ENCODE measurements at places on chromosomes 12 and 14. TPM values are rescaled to one million over a fixed set of nuclear protein-coding genes. Genes with fewer than 3 reads are reported as not detected.

- H3K27me3 ChIP-seq: no peaks in the 10 kb centered on the region
- H3K36me3 ChIP-seq: peaks cover 14% of the 10 kb centered on the region
- H3K4me3 ChIP-seq: no peak overlapping the region
- no peak overlapping the region for H3K27ac ChIP-seq
- DNase-seq: no peak
- no peaks in the 10 kb centered on the region for H3K4me1 ChIP-seq
Measured at GRCh38 chr12:120515496-120515895, 13.5 kb downstream of the COQ5 start.

- H3K36me3 ChIP-seq: peaks cover 2% of the 10 kb centered on the region
- no peak for DNase-seq
- H3K4me3 ChIP-seq: no peak overlapping the region
- peaks cover 9% of the 10 kb centered on the region for H3K27me3 ChIP-seq
- H3K4me1 ChIP-seq: no peaks in the 10 kb centered on the region
Measured at GRCh38 chr14:105123064-105123665, 45.4 kb downstream of the JAG2 start.

- peaks cover 77% of the 10 kb centered on the region for H3K36me3 ChIP-seq
- H3K27me3 ChIP-seq: no peaks in the 10 kb centered on the region
- H3K4me3 ChIP-seq: no peak overlapping the region
- no peak overlapping the region for H3K27ac ChIP-seq
- H3K4me1 ChIP-seq: peaks cover 7% of the 10 kb centered on the region
Measured at GRCh38 chr14:70338550-70338949, 20.9 kb downstream of the COX16 start.

DNA sequence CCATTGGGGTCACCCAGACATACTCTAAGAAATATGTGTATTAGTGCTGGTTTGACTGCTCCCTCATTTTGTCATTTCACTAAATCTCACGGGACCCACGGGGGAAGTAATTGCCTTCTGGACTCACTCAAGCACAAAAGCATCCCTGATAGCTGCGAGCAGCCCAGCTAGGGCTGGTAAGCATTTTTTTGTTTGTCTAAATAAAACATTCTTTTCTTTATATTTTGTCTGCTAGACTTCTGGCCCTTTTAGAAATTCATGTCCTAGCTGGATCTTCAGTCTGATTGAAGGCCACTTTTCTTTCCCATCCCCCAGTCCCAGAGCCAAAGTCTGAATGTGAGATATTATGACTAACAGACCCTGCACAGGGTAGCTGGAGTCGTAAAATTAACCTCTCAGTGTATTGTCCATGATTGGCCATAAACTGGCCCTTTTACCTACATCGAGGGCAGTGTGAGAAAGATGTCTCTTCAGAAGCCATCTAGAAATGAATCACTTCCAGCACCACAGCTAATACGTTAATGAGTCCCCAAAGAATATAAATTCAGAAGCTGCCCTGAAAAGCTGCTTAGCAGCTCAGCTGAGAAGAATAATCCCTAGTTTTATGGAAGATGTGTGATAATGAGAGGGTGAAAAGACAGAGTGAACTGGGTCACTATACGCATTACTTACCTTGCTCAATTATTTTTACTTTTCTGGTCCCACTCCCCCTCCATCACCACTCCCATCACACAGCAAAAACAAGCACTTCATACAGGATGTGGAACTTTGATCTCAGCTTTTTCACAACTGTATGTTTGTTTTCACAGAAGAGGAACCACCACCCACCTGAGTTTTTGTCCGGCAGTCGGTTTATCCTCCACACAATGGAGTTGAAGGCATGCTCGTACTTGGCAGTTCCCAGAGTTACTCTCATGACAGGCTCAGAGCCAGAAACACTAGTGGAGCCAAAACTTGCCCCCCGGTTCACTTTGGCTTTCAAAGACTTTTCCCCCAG is 55.6 kb upstream of the GTF2A1 start:
- no peaks in the 10 kb centered on the region for H3K4me1 ChIP-seq
- H3K27ac ChIP-seq: no peak overlapping the region
- no peak for DNase-seq
- H3K27me3 ChIP-seq: peaks cover 2% of the 10 kb centered on the region
- no peaks in the 10 kb centered on the region for H3K36me3 ChIP-seq
- H3K4me3 ChIP-seq: no peak overlapping the region

- no peak overlapping the region for H3K27ac ChIP-seq
- no peaks in the 10 kb centered on the region for H3K36me3 ChIP-seq
- no peak for DNase-seq
- no peaks in the 10 kb centered on the region for H3K27me3 ChIP-seq
Measured at GRCh38 chr12:20096430-20096829, 271.9 kb upstream of the PDE3A start.

GRCh38 chr14:63496837-63497400 is 46.3 kb downstream of the PPP2R5E start:
- H3K27me3 ChIP-seq: no peaks in the 10 kb centered on the region
- H3K4me1 ChIP-seq: peaks cover 26% of the 10 kb centered on the region
- H3K27ac ChIP-seq: no peak overlapping the region
- peaks cover 7% of the 10 kb centered on the region for H3K36me3 ChIP-seq

DNA sequence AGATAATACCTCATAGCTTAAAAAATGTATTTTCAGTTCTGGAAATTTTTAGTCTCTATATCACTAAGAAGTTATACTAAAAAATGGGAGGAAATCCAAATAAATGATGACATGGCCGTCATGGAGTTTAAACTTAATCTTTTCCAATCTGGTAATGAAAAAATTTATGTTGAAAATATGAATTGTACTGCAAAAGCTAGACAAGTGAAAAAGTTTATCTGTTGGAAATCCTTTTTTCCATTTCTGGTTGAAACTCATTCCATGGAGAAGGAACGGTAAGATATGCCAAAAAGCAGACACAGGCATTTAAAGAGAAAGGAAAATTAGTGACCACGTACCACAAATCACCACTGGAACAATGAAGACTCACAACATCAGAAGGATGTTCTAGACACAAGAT is 314.2 kb upstream of the PRICKLE1 start:
- H3K4me3 ChIP-seq: no peak overlapping the region
- no peaks in the 10 kb centered on the region for H3K27me3 ChIP-seq
- H3K4me1 ChIP-seq: no peaks in the 10 kb centered on the region
- no peak overlapping the region for H3K27ac ChIP-seq
- no peaks in the 10 kb centered on the region for H3K36me3 ChIP-seq
- DNase-seq: no peak

DNA sequence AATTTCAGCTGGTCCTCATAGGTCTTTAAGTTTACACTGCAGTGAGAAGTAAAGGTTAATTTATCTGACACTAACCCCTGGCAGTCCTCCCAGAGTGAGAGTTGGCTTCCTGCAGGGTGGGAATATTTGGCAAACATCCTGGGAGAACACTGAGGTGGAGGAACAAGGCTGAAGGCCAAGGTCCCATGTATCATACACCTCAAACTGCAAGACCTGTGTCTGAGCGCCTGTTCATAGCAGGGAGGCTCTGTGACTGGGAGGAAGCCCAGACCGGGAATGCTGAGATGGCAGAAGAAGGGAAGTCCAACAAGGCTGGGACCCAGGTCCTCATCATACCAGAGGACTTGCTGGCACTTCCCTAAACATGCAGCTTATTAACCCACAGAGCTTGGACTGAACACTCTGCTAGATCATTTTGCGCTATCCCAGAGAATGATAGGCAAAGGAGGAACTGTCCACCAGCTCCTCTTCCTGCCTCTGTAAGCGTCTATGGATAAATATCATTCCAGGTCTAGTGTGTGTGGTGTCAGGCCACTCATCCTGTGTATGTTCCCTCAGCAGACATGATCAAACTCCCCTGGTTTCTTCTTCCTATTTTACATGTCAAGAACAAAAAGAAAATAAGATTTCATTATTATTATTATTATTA is 199.6 kb upstream of the CNOT2 start:
- H3K4me1 ChIP-seq: no peaks in the 10 kb centered on the region
- DNase-seq: no peak
- H3K4me3 ChIP-seq: no peak overlapping the region
- H3K36me3 ChIP-seq: no peaks in the 10 kb centered on the region

DNA sequence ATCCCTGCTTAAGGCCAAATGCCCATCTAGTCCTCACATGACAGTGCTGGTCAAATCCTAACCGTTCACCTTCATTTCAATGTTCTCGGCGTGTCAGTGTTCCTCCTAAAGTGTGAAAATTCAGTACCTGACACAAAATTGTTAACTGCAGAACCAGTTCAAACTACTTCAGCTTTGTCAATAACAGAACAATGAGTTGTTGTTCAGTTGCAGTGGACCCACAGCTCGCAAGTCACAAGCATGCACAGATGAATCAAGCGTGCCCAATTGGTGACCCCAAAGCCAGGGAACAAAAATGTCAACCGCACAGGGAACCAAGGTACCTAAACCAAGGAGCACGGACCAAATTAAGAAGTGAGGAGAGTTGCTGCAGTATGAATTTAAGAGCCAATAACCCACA is 23.2 kb downstream of the NRDE2 start:
- peaks cover 39% of the 10 kb centered on the region for H3K36me3 ChIP-seq
- H3K4me3 ChIP-seq: no peak overlapping the region
- no peaks in the 10 kb centered on the region for H3K4me1 ChIP-seq
- no peaks in the 10 kb centered on the region for H3K27me3 ChIP-seq

DNA sequence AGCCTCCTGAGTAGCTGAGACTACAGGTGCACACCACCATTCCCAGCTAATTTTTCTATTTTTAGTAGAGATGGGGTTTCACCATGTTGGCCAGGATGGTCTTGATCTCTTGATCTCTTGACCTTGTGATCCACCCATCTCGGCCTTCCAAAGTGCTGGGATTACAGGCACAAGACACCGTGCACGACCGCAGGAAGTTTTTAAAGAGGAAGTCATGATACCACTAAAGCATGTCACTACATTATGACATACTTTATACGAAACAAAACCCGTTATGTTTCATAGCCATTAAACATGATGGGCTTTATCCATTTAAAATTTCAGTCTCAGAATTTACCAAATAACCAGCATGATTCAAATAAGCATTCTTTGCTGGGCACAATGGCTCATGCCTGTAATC is 83.8 kb upstream of the DUSP6 start:
- H3K27me3 ChIP-seq: no peaks in the 10 kb centered on the region
- DNase-seq: no peak
- peaks cover 33% of the 10 kb centered on the region for H3K36me3 ChIP-seq
- H3K27ac ChIP-seq: no peak overlapping the region

KRT72 gene
- 0.17 TPM for total RNA-seq

DENND5B gene
- 0.10 TPM for total RNA-seq
